ENCODE measurements at places on chromosomes 2 and 18.

DNA sequence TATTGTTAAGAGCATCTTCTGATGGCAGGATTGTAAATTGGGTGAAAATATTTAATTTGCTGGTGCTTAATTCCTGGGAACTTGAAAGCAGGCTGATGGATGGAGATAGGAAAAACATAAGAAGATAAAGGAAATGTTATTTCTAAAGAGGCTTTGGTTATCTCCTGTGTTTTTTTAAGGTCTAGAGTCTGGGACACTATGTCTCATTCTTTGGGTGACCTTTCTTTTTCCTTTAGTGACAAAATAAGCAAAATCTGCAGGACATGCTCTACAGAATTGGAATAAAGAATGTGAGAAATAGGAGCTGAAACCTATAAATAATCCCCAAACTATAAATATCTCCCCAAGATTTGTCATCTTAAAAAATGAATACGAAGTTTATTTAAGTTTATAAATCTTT, 241.7 kb downstream of the DSC3 start:
- no peak for DNase-seq

- no peak for DNase-seq
Observed at GRCh38 chr2:119947535-119947934, 65.3 kb upstream of the EPB41L5 start.

- no peak for DNase-seq
Observed at GRCh38 chr2:127196998-127197397, 23.1 kb downstream of the CYP27C1 start.

DNA sequence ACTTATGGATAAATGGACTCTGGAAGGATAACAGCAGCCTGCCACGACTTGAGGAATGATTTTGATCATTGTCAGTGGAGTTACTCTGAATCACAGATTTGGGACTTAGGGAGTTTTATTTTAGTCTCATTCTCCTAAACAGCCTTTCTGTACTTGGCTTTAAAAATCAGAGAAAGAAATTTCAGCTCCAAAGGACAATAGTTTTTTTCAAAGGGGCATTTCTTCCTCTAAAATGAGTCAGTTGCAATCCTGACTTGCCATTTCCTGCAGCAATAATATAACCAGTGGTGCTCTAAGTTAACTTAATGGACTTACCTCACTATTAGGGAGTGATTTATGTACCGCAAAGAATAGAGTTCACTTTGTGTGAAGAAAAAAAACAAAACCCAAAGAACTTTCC, 35.1 kb upstream of the MTX2 start:
- no peak for DNase-seq

GRCh38 chr18:29378651-29379136, 1201.8 kb upstream of the CDH2 start:
- no peak for DNase-seq

GRCh38 chr2:200121931-200122330, 166.5 kb downstream of the MAIP1 start:
- no peak for DNase-seq

DNA sequence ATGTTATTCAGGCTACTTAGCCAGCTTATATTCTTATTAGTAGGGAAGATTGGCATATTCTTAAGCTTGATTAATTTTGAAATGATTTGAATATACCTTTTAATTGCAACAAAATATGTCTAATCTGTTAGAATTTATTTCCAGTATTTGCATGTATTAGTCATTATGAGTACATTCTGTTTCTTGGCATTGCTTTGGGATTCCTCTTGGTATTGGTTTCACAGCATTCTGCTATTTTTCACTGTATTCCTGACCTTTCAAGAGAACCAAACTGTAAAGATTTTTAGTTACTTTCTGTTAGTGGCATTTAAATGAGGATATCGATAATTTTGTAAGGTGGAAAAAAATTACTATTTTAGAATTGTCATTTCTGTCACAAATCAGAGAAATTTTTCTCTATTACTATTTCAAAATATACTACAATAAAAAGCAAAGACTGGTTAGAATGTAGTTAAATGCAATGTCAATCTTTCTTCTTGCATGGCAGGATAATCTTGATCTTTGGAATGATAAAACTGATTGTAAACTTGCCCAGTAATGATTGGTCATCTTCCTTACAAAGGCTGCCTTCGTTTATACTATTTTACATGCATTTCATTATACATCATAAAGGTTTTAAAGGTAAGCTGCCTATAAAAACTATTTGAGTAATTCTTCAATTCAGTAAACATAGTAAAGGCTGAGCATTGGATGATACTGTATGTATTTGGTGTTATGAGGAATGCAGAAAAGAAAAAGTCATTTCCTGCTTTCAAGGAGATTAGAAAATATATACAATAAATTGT, 86.1 kb downstream of the SLC4A10 start:
- DNase-seq: no peak

GRCh38 chr2:23532391-23533337, 147.7 kb downstream of the KLHL29 start:
- DNase-seq: peak; percentile 19

Measured in stimulated activated CD8-positive, alpha-beta memory T cell treated with anti-CD3 and anti-CD28 coated beads, Interleukin-2, amount 100 ng/mL, for 48 hours (primary cell).